ENCODE measurements at places on chromosomes 3 and 15.

DNA sequence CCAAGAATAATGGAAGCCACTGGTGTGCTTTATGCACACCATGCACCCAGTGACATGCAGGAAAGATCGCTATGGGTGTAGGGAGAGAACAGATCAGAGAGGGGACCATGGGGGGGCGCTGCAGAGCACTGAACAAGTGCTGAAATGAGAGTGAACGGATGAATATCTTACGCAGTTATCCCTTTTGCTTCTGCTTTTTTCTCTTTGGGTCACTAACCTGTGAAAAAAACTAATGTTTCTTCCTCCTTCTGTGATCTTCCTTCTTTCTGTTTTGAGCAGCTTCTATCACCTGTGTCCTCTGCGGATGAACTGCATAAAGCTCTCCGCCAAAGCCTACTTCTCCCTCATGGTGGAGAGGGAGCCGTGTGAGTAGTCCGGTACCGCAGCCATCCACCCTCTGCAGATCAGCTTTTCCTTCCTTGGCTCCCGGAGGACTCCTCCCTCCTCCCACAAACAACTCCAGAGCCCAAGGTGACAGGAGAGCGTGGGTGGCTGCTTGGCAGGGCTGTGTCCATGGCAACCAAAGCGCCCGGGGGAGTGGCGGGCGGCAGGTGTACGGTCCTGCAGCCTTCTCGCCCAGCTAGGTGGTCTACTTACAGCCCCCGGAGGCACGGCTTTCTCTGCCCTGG, 106.2 kb downstream of the DGKG start:
- peak; percentile 74 for DNase-seq

DNA sequence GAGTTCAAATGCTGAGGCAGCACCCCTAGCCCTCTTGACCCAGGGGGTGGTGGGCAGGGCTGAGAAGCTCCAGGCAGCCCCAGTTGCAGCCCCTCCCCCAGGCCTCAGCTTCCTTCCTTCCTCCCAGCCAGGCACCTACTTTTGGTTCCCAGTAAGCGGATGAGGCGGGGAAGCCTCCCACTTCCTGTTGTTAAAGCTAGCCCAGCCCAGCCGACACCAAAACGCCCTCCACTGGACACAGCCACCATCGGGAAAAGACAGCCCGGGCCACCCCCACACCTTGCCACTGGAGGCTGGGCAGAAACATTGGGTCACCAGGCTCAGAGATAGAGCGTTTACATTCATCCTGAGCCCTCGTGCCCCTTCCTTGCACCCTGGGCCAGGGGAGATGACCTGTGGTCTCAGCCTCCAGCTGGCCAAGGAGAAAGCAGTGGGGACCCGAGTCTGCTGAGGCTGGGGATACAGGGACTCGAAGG, 3.5 kb downstream of the DUSP7 start:
- DNase-seq: peak; percentile 84

GRCh38 chr15:40722934-40723333, 28.0 kb downstream of the RAD51 start:
- DNase-seq: no peak

DNA sequence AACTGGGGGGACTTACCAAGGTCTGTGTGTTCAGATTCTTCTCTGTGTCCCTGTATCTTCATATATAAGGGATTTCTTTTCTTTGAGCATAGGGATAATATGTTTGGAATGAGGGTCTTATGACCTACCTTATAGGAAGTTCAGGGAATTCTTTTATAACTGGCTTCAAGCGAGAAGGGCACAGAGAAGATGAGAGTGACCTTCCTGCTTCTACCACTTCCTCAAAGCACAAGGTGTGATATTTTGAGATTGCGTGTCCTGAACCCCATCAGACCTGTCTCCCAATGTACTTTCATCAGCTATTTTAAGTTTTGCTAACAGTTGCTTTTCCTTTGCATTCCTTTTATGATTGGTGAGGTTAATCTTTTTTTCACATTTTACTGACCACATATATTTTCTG, 3.1 kb upstream of the PSMD6 start:
- no peak for DNase-seq

DNA sequence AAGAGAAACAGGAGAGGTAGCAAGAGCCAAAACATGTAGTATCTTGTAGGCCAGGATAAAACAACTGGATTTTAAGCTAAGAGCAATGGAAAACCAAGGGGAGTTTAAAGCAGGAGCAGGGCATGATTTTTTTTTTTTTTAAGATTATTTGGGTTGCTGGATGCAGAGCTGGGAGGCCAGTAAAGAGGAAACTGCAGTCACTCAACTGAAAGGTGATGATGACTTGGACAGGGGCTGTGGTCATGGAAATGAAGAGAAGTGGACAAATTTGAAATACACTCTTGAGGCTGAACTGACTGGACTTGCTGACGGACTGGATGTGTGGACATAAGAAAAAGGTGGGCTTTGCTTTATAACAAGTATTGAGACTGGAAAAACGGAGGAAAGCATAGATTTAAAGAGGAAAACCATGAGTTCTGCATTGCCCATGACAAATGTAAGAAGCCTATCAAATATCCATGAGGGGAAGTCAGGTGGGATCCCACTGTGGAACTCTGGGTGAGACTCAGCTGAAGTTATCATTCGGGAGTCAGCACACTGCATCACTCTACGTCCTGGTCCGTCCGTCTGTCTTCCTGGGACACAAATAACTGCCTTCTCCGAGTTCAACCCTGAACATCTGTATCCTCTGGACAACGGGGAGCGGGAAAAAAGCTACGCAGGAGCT, 688 bp downstream of the XPC start:
- DNase-seq: no peak

DNA sequence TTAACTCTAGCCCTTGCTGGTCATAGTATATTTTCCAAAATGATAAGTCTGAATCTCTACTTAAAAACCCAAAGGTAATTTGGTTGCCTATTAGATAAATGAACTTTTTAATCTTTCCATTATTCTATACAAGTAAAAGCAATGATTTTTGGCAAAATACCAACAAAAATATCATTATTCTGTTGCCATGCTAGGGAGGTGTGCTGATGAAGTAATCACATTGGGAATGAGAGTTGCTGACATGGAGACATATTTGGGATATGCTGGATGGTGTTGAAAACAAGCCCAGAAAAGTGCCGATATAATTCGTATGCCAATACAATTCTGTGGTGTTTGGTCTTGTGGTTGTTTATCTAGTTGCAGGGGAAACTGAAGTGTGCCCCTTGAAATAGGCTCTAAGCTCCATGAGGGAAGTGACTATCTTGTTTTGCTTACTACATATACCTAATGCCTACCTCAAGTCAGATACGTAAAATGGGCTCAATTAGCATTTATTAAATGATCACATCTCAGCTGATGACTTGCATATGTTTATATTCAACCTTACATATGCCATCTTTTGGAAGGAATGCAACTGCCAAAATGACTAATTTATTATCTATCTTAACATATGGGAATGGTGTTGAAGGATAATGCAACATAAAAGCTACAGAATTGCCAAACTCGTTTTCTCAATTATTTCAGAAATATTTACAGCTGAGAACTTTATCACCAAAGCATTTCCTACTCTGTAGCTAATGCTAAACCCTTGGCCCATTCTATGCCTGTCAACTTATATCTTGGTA, 5.8 kb downstream of the TOPBP1 start:
- no peak for DNase-seq

Data from HL-60 (cell line).